ENCODE measurements at places on chromosomes 1 and 21.

- DNase-seq = no peak
These were observed 1.2 kb upstream of the OPTC start for GRCh38 chr1:203492748-203493130.

DNA sequence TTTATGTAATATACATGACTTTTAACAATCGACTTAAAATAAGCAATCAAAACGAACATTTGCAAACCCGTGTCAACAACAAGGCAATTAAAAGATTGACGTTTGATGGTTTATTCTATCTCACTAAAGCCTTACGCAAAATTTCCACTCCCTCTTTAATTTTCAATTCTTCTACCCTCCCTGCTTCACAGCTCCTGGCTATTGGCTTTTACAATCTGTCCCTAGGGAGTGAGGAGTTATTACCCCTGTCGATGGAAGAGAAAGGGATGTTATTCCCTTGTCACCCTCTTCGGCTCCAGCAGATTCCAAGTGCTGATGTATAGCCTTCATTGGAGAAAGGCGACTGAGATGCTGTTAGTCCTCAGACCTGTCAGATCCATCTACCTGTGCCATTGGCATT, 161.3 kb downstream of the ZNF281 start:
- DNase-seq = no peak

DNA sequence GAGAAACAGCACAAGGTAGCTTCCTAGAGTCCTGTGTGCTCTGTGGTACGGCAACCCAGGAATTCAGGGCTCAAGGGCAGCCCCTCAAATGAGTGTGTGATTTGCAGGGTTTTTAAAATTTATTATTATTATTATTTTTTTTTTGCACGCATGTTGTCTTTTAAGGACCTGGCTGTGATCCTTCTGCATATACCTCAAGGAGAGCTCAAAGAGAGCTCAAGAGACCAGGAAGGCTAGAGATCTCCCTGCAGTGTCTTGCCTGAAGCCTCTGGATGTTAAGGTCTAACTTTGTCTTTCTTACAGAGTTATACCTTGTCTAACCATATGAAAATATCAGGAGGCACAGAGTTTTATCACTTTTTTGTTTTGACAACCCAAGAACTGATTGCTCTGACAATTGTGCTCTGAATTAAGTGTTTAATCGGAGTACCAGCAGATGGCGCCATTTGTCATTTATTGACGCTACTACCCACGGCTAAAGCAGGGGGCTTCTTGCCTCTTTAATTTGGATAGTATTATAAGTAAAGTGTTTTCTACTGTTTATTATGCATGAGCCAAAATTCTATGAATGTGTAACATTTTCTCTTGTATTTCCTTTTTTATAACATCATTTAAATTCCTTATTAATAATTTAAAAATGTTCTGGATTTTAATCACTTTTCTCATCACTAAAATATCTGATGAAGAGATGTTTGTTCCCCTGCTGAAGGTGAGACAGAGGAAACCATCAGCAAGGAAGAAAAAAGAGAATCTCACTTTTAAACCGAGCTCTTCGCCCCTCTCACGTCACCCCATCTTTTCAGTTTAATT, 35.8 kb upstream of the LMO4 start:
- peak; percentile 62 for DNase-seq

DNA sequence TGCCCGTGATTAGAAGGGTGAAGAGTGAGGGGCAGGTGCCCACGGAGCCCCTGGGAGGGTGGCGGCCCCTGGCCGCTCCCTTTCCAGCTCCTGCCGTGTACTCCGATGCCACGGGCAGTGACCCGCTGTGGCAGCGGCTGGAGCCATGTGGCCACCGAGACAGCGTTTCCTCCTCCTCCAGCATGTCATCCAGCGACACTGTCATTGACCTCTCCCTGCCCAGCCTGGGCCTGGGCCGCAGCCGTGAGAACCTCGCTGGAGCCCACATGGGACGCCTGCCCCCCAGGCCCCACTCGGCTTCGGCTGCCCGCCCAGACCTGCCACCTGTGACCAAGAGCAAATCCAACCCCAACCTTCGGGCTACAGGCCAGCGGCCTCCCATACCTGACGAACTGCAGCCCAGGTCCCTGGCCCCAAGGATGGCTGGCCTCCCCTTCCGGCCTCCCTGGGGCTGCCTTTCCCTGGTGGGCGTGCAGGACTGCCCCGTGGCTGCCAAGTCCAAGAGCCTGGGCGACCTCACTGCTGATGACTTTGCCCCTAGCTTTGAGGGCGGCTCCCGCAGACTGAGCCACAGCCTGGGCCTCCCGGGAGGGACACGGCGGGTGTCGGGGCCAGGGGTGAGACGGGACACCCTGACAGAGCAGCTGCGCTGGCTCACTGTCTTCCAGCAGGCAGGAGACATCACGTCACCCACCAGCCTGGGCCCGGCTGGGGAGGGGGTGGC, 22.0 kb downstream of the PANK4 start:
- no peak for DNase-seq

DNA sequence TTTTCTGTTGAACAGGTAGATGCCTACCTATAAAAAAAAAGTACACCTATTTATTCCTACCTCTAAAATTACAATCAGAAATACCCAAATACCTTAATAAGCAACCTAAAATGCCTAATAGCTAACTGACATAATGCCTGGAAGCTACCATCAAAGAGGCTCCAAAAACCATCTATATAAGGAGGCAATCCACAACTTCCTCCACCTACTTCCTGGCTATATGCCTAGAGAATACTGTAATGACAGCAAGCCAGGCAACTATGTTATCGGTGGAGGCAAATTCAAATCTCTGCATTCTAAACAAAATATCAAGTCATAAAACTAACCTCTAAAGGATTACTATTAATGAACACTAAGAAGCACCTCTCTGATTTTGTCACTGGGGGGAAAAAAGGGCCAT, 10.1 kb downstream of the ZNF644 start:
- DNase-seq = no peak

- DNase-seq = no peak
These were observed 12.8 kb upstream of the ZSCAN20 start for GRCh38 chr1:33459691-33460090.

- no peak for DNase-seq
These were observed 189.6 kb downstream of the TGFBR3 start for GRCh38 chr1:91696321-91696720.

DNA sequence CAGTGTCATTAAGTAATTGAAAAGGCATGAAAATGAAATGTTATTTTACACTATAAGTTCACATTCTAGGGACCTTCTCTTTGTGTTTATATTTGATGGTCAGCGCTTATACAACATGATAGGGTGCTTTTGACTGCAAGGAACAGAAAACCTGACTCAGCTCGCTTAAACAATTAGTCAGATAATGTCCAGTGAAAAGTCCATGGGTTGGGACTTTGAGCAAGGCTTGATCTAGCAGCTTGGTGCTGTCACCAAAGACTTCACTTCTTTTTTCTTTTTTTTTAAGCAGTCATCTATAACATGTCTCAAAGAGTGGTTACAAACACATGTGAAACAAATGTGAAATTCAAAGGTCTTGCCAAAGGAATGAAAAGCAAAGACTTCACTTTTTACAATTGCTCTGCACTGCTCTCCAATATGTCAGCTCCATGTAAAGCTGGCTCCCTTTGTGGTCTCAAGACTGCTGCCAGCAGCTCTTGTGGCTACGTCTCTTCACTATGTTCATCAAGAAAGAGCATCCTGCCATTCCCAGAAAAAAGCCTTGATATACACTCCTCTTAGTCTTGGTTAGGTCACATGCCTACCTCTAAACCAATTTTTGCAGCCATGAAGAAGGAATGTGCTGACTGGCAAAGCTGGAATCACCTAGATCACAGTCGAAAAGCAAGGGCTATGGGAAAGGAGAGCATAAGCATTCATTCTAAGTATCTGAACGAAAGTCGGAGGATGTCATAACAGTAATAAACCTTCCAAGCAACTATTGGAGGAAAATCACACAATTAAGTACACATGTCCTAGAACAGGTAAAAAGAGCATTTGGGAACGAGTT, 15.2 kb downstream of the F3 start:
- no peak for DNase-seq

- DNase-seq = no peak
These were observed 28.4 kb downstream of the FCRL5 start for GRCh38 chr1:157523774-157524493.

DNA sequence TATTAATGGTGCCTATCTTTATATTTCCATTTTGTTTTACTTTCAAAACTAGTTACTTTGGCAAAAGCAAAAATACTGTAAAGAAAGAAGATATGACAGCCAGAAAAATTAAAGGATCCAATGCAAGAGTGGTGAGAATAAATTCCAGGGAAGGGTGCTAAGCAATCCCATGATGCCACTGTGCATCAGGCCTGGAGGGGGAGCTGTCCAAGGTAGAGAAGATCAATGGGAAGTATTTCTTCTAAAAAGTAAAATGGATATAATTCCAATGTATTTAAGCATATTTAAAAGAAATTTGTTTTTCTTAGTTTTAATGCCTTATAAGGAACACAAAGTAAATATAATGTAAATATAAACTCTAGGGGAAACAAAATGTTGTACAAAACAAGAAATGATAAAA, 1382.2 kb upstream of the B3GALT2 start:
- no peak for DNase-seq

GRCh38 chr1:183732236-183732880, 72.6 kb upstream of the RGL1 start:
- no peak for DNase-seq

- no peak for DNase-seq
These were observed 156.5 kb upstream of the ZNHIT6 start for GRCh38 chr1:85864727-85865126.

- DNase-seq = no peak
These were observed 213.4 kb upstream of the PTBP2 start for GRCh38 chr1:96508233-96508632.

- DNase-seq = no peak
These were observed 6.1 kb downstream of the AGTRAP start for GRCh38 chr1:11741919-11742558.

- peak; percentile 44 for DNase-seq
These were observed 559 bp downstream of the BACH1 start for GRCh38 chr21:29299046-29299915.

- no peak for DNase-seq
These were observed 14.7 kb upstream of the KIRREL1 start for GRCh38 chr1:157978586-157979403.

GRCh38 chr1:183945428-183946319, 91.9 kb downstream of the COLGALT2 start:
- DNase-seq = no peak

GRCh38 chr21:42612390-42612789, 41.0 kb upstream of the PDE9A start:
- DNase-seq = no peak

GRCh38 chr1:115242543-115242942, 95.5 kb downstream of the NGF start:
- DNase-seq = no peak

DNA sequence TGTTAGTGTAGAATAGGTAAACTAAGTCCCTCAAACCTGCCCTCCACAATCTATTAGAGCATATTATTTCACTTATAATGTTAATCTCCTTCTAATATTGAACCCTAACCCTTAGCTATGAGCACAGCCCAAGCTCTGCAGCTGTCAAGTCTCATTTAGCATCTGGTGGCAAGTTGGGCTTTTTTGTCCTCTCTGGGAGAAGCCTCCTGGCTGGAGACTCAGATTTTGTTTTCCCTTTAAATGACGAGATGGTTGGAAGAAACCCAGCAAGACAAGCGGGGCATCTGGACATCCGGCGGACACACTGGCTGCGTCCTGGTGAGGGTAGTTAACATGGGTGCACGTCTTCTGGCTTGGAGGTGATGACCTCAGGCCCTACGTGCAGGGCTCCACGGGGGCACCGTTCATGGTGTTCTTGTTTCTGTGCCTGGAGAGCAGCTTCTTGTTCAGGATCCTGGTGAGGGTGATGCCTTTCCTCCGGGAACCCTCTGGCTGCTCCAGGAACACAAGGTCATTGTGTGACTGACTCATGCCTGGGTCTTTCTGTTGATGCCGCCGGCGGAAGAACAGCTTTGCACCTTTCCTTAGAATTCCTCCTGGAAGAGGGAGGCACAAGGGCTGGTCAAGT, 9.7 kb upstream of the PRDM15 start:
- DNase-seq = no peak

GRCh38 chr1:85245891-85246290, 13.6 kb downstream of the C1orf52 start:
- no peak for DNase-seq

DNA sequence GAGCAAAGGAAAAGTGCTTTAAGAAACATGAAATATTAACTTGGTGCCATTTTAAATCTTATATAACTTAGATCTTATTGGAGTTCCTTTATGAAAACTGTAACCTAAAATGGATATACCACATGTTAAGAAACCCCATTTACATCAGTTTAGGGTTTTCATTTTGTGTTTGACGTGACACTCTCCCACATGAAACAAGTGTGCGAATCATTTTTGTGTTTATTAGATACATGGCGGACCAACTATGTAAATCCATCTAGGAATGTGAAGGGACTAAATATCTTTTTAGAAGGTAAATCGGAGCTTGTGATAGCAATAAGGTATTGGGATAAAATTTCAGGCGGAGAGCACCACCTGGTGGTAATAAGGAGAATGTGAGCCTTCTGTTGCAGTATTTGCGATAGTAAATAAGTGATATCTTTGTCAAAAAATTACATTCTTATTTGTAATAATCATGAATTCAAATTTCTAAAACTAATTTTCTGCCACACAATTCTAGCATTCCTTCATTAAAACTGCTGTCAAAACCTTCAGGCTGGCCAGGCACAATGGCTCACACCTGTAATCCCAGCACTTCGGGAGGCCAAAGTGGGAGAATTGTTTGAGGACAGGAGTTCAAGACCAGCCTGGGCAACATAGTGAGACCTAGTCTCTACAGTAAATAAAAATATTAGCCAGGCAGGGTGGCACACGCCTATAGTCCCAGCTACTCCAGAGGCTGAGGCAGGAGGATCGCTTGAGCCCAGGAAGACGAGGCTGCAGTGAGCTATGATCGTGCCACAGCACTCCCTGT, 31.3 kb downstream of the SMAP2 start:
- peak; percentile 64 for DNase-seq

DNA sequence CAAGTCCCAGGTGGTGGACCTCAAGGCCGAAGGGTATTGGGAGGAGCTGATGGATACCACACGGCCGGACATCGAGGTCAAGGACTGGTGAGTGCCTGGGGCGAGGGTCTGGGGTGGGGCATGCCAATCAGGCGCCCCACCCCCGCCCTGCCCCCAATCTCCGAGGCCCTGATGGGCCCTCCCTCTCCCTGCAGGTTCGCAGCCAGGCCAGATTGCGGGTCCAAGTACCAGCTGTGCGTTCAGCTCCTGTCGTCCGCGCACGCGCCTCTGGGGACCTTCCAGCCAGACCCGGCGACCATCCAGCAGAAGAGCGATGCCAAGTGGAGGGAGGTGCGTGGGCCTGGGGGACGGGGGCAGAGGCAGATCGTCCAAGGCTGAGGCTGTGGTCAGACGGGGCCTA, 3.9 kb downstream of the FBXO44 start:
- no peak for DNase-seq
